ENCODE measurements at places on chromosomes 7 and 10. TPM values are rescaled to one million over a fixed set of nuclear protein-coding genes. Genes with fewer than 3 reads are reported as not detected.

The ASIC3 gene
- 0.36 TPM for total RNA-seq

The ST8SIA6 gene
- total RNA-seq, result 28.0 TPM

The KCNH2 gene
- total RNA-seq, result not detected

The GIMAP5 gene
- 0.36 TPM for total RNA-seq

The TEX47 gene
- total RNA-seq, result not detected

The TMEM236 gene
- total RNA-seq, result 0.77 TPM

The OR2A1 gene
- not detected for total RNA-seq

The AGR3 gene
- total RNA-seq, result not detected

The TAS2R5 gene
- total RNA-seq, result 1.00 TPM

The LIPJ gene
- under 0.01 TPM for total RNA-seq

The ASAH2 gene
- 3.1 TPM for total RNA-seq

The NRCAM gene
- total RNA-seq, result 30.5 TPM

The CYP2C18 gene
- total RNA-seq, result not detected

The SPDYE2 gene
- total RNA-seq, result not detected

The SLC26A4 gene
- 0.33 TPM for total RNA-seq

The SMURF1 gene
- 28.9 TPM for total RNA-seq

The HOXA1 gene
- total RNA-seq, result not detected

The WAC gene
- total RNA-seq, result 105 TPM

The FAM237B gene
- total RNA-seq, result not detected

The CCDC6 gene
- total RNA-seq, result 12.0 TPM

The ZRANB1 gene
- total RNA-seq, result 17.0 TPM

The CNNM1 gene
- 5.9 TPM for total RNA-seq

The TBC1D12 gene
- 8.3 TPM for total RNA-seq

The SLC16A12 gene
- not detected for total RNA-seq

The SFRP4 gene
- total RNA-seq, result 1.4 TPM

The PRLHR gene
- not detected for total RNA-seq

The PDZD7 gene
- 1.00 TPM for total RNA-seq

Data from melanocyte of skin (primary cell).